ENCODE measurements at places on chromosomes 1 and 21. TPM values are rescaled to one million over a fixed set of nuclear protein-coding genes. Genes with fewer than 3 reads are reported as not detected.

KCNE1 gene
- 0.14 TPM for total RNA-seq

SIK1 gene
- 5.7 TPM for total RNA-seq

CELA3A gene
- not detected for total RNA-seq

- no peak for DNase-seq
Observed at GRCh38 chr1:22090867-22091266, 38.4 kb downstream of the CDC42 start.

DNA sequence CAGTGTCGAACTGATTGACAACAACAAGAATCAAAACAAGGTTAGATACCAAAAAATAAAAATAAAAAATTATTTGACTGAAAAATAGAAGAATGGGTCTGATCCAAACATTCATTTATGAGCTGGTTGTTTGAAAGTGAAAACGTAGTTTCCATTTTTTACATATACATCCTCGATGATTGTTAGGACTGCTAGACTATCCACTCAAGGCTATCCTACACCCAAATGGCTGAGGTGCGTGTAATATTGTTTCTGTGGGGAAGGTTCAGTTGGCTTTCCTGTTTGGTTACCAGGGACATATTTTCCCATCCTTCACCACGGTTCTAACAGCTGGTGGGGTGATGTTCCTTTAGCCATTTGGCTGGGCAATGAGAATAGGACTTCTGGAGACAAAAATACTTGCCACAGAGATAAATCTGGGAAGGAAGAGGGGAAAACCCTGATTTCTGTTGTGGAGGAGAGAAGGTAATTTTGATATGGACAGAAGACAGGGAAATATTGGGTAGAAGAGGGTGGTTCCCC lies 66.3 kb downstream of the MAP3K7CL start:
- DNase-seq = no peak

DNA sequence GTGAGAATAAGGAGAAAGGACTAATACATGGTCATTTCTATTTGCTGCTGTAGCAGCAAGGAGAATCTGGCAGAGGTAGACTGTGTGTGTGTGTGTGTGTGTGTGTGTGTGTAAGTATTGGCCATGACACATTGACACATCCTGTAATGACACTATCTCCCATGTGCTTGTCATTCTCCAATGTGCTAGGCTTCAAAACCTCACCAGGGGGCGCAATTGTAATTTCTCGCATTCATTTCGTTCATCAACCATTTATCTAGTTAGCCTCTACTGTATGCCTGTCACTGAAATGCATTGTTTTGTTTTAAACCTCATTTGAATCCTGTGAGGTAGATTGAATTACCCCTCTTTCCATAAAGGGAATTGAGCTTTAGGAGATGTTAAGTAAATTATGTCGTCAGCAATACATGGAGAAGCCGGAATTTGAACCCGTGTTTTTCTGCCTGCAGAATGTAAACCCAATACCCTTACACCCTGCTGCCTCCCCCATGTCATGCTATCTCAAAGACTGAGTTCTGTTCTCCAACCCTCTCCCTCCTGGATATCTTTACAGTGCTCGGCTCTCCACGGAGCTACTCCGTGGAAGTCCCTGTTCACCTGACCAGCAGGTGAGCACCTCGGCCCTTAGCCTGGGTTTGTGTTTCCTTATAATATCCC lies 100.8 kb downstream of the UCK2 start:
- peak; percentile 29 for DNase-seq

GRCh38 chr1:174040387-174040786 lies 18.2 kb upstream of the RC3H1 start:
- no peak for DNase-seq

Data from activated naive CD8-positive, alpha-beta T cell treated with anti-CD3 and anti-CD28 coated beads for 36 hours (primary cell).